ENCODE measurements at places on chromosomes 16 and 17. TPM values are rescaled to one million over a fixed set of nuclear protein-coding genes. Genes with fewer than 3 reads are reported as not detected.

The ALDOA gene
- 225 TPM for total RNA-seq

The MYH2 gene
- not detected for total RNA-seq

The PLXDC1 gene
- not detected for total RNA-seq

The TBC1D3B gene
- 0.64 TPM for total RNA-seq

DNA sequence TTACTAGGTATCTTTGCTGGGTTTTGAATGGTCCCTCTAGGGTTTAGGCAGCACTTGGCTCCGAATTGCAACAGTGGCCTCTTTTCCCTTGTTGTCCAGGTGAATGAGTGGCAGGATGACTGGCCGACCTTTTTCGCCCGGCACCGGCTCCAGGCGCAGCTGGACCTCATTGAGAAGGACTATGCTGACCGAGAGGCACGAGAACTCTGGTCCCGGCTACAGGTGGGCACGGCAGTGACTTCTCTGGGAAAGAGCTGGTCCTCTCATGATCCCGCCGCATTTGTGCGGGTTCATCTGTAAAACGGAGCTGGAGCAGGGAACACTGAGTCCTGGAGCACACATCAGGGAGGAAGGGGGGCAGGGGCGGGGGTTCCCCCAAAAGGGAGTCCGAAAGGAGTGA, 3.1 kb upstream of the TBCD start:
- no peak for DNase-seq

DNA sequence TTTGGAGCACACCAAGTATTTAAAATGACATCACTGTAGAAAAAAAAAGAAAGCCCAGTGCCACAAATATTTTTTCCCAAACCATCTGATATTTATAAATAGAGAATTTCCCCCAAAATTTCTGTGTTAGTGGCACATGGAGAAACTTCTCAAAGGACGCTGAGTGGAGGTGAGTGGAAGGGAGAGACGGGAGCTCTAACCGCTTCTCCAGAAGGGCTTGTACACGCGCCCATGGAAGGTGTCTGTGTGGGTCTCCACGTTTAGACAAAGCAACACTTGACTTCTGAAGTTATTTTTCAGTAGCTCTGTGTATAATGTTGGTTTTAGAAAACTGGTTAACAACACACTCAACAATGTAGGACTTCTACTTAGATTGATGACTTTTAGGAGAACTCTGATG, 1.0 kb downstream of the MYOCD start:
- DNase-seq, result no peak

- DNase-seq, result peak; percentile 79
Observed at GRCh38 chr16:87062569-87063442, 254.4 kb downstream of the C16orf95 start.
